Fibroblast of skin of right biceps (primary cell): ENCODE measurements at places on chromosomes 7 and 10.

DNA sequence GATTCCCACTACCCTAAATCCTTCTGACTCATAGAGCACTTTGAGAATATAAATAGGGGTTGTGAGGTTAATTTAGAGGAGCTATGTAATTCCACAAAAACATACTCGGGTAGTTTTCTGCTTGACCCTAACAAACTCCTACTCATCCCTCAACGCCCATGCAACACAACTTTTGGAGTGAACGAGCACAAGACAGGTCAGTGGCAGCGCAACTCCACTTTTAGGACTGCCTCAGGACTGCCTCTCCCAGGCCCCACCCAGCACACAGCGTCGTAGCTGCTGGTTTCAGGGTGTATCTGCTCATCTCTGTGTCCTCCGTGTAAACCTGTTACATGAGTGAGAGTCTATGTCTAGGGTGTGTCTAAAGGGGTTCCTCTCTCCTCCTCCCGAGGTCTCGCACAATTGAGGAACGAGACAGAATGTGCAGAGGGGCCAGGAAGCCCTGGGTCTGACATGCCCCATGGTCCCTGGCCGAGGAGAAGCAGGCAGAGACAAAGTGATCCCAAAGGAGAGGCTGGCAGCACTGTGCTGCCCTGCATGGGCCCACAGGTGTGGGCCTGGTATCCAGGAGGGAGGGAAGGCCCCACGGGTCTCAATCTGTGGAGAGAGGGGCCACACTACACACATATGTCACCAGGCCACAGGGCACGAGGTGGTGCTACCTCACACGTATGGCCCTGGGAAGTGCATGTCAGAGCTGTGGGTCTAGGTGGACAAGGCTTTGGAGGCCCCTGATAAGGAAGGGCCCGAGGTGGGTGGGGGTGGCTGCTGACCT lies 45.5 kb downstream of the CAMK2B start:
- DNase-seq = no peak

- no peak for DNase-seq
These were observed 79.5 kb downstream of the HIPK2 start for GRCh38 chr7:139698278-139698677.

DNA sequence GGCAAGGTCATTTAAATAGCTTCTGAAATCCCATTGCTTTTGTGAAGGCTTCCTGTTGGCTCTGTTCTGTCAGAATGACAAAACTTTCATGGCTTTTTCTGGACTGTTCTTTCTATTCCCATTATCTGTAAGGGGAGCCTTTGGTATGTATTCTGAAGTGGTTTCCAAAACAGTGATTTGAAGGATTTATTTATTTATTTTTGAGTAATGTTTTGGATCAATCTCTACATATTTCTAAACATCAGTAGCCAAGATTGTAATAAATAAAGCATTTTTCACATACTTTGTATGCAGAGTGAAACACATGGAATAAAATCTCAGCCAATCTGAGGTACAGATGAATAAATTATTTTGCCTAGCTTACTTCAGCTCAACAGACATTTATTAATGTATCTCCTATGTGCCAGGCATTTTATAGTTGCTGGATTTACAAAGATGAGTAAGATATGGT lies 121.1 kb downstream of the BBS9 start:
- peak; percentile 76 for DNase-seq

- no peak for DNase-seq
These were observed 7.7 kb downstream of the ASB10 start for GRCh38 chr7:151179287-151179860.

GRCh38 chr7:105990727-105991453 lies 27.8 kb downstream of the CDHR3 start:
- peak; percentile 30 for DNase-seq

- DNase-seq = no peak
These were observed 60.4 kb downstream of the HDAC9 start for GRCh38 chr7:18555968-18556367.

DNA sequence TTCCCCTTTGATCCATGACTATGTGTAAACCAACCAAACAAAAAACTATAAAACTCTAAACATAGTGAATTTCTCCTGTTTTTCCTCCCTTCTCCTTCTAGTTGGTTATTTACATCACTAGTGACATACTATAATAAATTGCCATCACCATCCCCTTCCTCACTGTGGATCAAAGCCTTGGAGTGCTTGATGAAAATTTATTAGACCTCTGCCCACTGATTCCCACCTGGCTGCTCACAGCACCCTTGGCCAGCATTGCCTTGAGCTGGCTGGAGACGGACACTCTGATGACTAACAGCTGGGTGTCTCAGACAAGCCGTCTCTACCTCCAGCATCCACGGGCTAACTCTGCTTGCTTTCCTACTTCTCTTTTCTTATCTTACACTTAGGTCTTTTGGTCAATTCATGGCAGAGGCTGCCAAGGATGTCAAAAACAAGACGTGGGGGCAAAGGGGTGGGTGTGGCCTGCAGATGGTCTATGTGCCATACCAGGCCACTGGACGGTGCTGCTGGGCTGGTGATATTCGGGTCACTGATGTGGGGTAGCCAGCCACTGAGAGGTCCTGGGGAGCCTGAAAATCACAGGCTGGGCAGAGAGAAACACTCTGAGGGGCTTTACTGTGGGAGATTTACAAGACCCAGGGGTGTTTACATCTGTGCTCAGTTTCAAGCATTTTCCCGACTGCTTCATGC lies 207.8 kb downstream of the TAX1BP1 start:
- DNase-seq = peak; percentile 22

GRCh38 chr7:49112222-49112621 lies 187.9 kb downstream of the CDC14C start:
- DNase-seq = no peak
